ENCODE measurements at places on chromosomes 12 and 14.

DNA sequence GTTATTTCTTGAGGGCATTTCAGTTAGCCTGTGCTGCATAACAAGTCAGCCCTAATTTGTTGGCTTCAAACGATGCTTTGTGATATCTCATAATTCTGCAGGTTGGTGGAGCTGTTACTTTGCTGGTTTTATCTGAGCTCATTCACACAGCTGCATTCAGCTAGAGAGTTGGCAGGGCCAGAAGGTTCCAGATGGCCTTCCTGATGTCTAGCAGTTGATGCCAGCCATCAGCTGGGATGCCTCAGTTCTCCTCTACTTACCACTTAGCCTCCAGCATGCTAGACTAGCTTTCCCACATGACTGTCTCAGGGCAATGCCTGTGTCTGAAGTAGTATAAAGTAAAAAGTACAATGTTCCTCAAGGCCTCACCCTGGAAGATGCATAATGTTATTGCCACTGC lies 130.6 kb downstream of the SLC35F4 start:
- no peak for DNase-seq

DNA sequence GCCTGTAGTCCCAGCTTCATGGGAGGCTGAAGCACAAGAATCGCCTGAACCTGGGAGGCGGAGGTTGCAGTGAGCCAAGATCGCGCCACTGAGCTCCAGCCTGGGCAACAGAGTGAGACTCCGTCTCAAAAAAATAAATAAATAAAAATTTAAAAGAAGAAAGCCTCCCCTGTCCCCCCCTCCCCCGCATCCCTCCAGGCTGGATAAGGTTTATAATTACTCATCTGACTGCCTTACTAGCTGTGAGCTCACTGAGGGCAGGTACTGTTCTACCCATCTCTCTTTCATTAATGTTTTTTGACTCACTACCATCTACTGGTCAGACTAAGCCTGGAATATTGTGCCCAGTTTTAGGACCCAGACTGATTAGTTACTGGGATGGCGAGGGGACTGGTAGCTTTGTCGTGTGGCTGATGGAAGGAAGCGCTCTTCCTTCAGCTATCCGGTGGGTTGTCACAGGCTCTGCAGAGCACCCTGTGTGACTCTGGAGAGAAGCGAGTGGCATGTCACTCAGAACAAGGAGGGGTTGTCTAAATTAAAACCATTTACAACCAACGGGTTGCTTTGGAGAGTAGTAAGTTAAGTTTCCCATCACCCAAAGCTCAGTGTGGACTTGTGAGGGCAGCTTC lies 16.9 kb downstream of the EVL start:
- no peak for DNase-seq

GRCh38 chr12:131152587-131152986 lies 198.9 kb downstream of the ADGRD1 start:
- DNase-seq: peak; percentile 40

- DNase-seq: no peak
These were observed 3.8 kb downstream of the MYF5 start for GRCh38 chr12:80720516-80720915.

DNA sequence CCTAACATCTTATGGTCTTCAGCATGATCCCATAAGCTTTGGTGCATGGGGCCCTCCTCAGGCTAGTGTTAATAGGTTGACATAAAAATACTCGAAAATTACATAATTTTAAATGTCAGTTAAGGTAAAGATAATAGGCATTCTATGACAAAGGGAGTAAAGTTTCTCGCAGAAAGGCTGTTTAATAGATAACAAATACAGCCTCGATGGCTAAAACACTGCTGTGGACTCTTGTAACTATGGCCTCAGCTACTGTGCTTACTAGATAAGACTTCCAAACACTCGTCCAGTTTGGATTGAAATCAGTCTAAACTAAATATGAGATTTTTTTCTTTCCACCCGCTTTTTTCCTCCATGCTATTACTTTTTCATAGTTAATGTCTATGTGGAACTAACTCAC lies 23.2 kb upstream of the MGST1 start:
- DNase-seq: no peak

GRCh38 chr12:114690267-114691135 lies 6.5 kb upstream of the TBX3 start:
- DNase-seq: no peak

DNA sequence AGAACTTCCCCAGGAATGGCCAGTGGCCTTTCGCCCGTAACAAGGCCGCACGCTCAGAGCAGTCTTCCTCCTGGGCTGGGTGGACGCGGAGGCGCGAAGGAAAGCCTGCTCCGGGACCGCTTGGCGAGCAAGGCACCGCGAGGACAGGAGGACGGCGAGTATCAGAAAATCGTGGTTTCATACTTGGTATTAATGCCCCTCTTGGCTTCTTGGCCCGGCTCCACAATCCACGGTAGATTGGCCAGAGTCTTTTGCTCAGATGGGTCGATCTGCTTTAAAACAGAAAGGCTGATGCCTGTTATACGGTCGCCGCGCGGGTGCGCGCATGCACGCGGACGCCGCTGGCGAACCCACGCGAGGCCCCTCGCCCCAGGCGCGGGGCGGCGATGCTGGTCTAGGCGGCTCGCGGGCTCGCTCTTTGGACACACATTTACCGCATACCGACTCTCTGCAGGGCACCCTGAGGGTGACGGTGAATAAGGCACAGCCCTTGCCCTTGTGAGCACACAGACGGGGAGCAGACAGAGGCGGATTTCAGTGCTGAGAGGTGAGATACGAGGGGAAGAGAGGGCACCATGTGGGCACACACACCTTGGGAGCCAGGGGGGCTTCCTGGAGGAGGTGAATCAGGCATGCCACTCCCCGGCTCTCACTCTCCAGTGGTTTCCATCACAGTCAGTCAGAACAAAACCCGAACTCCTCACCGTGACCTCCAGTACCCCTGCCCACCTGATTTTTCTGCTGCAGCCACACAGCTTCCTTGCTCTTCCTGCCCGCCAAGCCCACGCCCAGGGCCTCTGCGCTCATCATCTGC lies 100.7 kb downstream of the APAF1 start:
- no peak for DNase-seq

DNA sequence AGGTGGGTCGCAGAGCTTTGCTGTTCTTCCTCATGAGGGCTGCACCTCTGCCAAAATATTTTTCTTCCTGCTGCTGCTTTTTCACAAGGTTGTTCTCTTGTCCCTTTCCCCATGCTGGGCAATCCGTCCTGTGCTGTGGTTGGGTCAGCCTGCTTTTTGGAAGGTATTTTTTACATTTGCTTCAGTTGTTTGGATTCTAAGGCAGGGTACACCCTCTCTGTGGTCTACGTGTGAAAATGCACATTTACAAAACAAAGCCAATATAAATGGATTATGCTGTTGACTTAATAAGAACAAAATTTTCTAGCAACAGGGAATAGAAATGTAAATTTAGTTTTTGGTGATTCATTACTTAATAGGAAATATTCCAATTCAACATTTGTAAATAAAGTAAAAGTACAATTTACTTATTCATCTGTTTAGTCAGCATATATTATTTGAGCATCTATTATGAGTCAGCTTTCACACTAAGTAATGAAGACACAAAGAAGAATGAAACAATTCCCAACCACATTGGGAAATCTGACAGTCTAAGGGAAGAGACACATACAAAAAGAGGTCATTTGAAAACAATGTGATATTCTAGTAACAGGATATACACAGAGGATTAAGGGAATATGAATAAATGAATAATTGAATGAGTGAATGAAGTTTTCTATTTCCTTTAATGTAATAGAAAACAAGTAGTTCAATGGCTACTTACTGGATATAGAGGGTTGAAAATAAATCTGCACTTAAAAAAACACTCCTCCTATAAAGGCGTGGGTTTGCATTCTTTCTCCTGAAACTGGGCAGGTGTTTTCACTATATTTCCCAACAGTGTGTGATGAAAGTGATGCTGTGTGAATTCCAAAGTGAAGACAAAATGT lies 94.6 kb upstream of the PRICKLE1 start:
- no peak for DNase-seq

DNA sequence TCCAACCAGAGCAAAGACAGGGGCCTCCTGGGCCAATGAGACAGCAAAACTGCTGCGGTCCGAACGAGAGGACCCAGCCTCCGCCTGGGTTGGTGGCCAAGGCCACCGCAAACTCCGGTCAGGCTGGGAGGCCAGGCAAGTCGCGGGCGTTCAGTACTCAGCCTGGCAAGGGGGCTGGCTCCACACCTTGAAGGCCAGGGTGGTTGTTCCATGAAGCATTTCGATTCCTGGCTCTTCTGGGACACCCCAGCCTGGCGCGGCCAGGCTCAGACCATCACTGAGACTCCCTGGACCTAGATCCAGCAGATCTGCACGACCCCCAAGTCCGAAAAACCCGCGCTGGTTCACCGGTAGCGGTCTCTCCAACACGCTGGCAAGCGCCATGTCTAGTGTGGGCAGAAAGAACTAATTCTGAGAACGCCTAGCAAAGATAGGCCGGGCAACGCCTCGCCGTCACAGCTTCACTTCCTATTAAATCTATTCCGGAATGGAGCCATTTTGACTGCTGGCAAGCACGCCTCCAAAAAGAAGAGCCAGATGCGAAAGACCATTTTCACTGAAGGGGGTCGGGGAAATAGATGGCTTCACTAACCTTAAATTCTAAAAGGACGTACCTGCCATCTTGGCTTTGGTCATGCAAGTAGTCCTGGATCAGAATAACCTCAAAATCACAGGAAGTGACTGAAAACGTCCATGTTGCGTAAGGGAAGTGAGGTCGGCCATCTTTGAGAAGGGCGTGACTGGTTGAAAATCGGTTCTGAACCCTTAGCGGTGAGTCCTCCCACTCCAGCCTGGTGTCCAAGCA lies at the start of gene PSMB5:
Gene PSMB5 (minus strand): TSS at position 403 of the 805 bp plus-strand sequence. CDS start 19 bp downstream, at position 384.
- peak; percentile 97 for DNase-seq

DNA sequence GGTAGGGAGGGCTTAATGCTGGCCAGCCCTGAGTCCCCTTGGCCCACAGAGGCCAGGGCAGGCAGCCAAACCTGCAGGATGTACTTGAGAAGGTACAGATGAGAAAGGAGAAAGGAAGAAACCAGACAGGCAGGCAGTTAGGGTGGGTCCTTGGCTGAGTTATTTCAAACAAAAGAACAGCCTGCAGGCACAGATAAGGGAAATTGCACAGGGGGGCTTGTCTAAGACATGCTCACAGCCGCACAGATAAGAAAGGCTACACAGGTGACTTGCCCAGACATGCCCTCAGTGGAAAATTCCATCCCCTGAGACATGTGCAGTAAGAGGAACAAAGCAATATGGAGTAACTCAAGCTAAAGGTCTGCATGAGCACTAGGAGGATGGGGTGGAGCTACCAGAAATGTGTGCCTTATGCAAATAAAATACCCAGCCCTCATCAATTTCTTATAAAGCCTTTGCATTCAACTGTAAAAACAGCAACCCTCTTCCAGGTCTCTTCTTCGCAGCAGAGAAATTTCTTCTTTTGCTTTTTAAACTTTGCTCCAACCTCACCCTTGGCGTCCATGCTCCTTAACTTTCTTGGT lies 158.2 kb upstream of the RGS6 start:
- no peak for DNase-seq

DNA sequence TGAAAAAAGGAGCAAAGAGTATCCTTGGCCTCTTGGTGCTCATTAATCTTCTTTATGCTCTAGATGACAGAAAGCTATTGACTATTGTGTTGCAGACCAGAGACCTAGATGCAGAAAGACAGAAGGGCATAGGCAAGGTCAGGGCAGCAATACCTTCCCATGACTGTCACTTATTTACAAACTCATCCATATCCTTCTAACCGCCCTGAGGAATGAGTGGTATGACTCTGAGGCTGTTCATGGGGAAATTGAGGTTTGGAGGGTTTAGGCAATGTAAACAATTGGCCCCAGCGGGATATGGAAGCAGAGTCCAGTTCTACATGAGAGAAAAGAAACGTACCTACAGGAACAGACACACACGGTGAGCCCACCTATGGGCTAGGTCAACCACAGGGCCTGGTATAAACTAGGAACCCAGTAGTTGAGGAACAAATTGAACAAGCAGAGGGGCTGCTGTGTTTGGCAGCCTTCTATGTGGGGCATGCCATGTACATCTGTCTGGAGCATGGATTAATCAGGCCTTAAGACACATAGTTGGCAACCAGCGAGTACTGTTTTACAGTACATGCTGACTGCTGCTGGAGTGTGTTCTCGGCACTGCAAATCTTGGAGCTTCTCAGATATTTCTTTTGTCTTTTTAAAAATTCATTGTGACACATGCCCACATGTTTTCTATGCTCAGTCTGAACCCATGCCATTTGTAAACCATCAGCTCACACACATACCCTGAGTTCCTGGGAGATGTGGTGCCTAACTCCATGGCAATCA lies 159.7 kb upstream of the NTF3 start:
- DNase-seq: no peak

- no peak for DNase-seq
These were observed 94.6 kb upstream of the MUCL1 start for GRCh38 chr12:54759751-54760150.

Measured in SK-N-DZ (cell line).